ENCODE measurements at places on chromosomes 1 and 21.

GRCh38 chr21:36713746-36714145 lies 14.8 kb downstream of the SIM2 start:
- DNase-seq = no peak

DNA sequence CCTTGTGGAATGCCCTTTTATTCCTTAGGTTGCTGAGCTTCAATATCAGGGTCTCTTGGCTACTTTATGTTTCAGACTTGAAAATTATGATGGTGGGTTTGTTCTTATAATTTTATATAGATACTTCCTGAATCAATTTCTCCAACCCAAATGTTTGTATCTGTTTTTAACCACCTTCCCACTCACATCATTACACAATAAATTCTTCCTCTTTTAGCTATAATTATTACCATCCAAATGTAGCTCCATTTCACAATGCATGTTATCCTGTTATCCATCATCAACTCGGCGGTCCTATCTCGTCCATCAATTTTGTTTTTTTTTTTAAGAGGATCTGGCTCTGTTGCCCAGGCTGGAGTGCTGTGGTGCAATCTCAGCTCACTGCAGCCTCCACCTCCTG lies 357.6 kb upstream of the ZP4 start:
- no peak for DNase-seq

- no peak for DNase-seq
These were observed 22.8 kb upstream of the SLC45A3 start for GRCh38 chr1:205703072-205703471.

DNA sequence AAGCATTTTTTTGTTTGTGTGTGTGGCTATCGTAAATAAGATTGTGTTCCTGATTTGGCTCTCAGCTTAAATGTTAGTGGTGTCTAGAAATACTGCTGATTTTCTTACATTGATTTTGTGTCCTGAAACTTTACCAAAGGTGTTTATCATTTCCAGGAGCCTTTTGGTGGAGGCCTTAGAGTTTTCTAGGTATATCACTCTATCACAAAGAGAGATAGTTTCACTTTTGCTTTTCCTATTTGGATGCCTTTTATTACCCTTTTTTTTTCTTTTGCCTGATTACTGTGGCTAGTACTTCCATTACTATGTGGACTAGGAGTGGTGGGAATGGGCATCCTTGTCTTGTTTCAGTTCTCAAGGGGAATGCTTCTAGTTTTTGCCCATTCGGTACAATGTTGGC lies 109.6 kb downstream of the S1PR1 start:
- DNase-seq = no peak
